Left lobe of liver (tissue), 2 donors: ENCODE measurements at places on chromosomes 6 and 20.

DNA sequence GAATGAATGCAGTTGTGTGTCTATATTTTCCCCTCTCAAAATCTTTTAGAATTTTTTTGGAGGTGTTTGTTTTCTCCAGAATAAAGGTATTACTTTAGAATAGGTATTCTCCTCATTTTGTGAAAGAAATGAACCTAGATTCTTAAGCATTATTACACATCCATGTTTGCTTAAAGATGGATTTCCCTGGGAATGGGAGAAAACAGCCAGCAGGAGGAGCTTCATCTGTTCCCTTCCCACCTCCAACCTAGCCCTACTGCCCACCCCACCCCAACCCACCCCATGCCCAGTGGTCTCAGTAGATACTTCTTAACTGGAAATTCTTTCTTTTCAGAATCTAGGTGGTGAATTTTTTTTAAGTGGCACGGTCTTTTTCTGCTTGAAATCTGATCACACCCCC lies 127.8 kb downstream of the CD109 start:
- DNase-seq, result no peak

GRCh38 chr20:58294497-58295455 lies 14.7 kb upstream of the RAB22A start:
- DNase-seq, result no peak

- no peak for DNase-seq
These were observed 111.0 kb downstream of the MRPL14 start for GRCh38 chr6:44016131-44016870.

DNA sequence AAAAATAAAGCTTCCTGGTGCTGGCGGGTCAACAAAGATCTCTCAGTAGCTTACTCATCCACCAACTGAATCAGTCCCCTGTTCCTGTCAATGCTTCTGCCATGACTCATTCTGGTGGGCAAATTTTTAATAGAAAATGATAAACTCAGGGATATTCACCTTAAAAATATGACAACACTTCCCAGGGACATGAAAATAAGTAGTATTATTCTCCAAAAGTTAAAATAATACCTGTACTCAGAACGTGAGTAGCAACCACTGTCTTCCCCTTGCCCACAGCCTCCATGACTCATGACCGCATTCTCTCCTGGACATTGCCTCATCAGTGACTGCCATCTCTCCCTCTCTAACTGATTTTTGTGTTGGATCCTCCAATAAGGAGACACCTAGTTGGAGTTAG lies 552.3 kb downstream of the KIF16B start:
- no peak for DNase-seq

GRCh38 chr6:40879169-40879568 lies 159.9 kb downstream of the UNC5CL start:
- no peak for DNase-seq

DNA sequence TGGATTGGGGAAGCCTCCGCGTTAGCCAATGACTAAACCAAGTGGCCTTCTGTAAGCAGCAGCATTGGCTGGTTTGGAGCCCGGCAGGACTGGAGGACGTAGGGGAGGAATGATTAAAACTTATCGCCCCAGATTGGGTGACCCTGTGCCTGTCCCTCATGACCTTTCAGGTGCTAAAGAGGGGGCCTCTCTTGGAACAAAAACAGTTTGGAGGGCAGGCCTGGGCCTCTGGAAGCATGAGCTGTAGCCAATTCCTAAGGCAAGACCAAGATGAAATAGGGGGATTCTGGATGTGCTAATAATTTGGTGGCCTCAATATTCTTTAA lies 1.4 kb downstream of the GMPR start:
- no peak for DNase-seq

DNA sequence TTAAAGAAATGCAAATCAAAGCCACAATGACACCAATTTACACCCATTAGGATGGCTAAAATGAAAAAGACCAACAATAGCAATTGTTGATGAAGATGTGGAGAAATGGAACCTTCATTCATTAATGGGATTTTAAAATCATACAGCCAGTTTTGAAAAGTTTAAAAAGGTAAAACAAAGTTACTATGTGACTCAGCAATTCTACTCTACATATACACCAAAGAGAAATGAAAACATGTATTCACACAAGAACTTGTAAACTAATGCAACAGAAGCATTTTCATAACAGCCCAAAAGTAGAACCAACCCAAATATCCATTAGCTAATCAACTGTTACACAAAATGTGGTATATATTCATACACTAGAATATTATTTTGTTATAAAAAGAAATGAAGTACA lies 75.7 kb downstream of the PDSS2 start:
- DNase-seq, result no peak
